ENCODE measurements at places on chromosomes 16 and 17.

DNA sequence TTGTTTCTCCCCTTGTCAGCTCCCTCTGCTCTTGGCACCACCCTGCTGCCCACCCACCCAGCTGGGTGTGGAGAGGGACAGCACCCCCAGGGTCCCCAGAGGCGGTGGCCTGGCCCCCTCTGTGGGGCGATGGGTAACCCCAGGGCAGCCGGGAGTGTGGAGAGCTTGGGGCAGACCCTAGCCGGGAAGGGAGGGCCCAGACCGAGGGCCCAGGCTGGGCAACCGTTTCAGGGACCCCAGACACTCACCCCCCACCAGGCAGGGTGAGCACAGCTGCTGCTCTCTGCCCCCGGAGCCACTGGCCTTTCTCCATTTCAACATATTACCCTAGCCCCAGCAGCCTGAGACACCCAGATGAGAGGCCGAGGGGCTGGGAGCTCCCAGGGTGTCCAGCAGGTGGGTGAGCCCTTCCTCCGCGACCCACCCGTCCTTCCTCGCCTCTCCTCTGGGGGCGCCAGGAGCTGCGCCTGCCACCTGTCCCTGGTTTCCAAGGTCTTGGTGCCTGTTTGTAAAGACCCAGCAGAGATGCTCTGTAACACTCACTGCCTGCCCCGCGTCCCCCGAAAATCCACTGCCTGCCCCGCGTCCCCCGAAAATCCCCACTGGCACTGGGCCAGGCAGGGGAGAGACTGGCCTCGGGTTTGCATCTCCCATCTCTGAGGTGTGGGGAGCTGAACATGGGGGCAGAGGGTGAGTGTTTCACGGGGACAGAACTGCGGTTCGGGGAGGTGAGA, 45.4 kb downstream of the BAHCC1 start:
- peak; percentile 26 for DNase-seq

DNA sequence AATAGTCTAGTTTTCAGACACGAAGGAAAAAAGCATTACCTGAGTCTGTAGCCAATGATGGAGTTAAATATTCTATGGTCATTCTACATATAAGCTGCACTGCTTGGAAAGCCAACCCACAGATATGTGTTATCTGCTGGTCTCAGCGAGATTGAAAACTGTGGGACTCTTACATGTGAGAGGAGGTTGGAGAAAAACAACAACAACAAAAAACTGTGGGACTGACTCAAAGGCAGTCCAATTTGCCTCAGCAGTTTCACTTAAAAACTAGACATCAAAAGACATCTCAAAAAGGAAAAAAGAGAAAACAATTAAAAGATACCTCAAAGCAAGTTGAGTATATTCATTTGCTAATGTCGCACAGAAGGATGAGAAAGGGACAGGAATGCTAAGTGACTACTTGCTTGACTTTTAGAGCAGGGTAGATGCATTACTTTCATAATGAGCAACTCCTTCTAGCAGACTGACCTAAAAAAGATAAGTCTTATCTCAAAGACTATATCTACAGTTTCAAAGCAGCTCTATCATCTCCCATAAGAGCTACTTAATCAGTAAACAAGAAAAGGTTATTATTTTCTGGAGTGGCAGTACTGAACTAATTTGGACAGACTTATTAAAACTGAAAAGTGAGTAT, 35.5 kb upstream of the ITGA2B start:
- DNase-seq: peak; percentile 45

DNA sequence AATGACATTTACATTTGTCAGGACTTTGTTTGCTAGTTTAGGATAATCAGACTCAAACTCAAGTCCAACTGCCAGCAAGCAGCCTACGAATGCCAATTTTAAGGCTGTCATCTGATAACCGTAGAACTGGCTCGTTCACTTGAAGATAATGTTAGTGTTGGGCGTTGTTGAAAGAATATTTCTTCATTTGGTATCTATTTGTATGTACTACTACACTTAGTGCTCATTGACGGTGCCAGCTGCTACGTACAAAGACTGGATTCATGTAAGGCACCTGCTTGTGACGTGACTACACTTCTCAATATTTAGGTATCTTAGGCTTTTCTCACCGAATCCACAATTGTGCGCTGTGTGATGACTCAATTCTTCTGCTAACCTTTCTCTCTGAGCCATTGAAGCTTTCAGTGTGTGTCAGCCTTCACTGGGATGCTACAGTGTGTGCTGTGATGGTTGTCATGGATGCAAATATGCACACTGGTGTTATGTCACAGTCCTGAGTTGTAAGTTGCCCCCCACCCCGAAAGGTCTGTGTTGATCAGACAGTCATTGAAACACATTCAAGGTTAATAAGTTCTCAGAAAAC, 5.7 kb downstream of the ATP2C2 start:
- DNase-seq: no peak

DNA sequence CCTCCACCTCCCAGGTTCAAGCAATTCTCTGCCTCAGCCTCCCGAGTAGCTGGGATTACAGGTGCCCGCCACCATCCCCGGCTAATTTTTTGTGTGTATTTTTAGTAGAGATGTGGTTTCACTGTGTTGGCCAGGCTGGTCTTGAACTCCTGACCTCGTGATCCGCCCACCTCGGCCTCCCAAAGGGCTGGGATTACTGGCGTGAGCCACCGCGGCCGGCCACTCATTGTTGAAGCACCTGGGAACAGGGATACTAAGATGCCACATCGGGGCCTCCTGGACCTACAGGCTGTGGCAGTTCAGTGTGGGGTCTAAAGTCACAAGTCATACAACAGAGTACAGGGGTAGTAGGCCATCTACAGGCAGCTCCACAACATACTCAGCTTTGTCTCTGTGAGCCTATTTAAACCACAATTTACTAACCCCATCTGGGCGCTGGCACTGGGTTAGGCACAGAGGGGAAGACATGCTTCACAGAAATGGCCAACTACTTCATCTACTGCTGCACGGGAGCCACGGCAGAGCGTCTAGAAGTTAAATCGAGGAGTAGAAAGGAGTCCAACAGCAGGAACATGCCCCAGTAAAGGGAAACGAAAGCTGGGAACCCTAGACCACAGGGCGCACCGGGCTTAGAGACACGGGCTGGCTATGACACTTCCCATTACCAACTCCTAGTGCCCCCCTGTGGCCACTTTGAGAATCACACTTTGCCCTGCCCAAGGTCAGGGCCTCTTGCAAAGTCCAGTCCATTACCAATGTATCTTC, 4.3 kb downstream of the VAMP2 start:
- DNase-seq: peak; percentile 93

DNA sequence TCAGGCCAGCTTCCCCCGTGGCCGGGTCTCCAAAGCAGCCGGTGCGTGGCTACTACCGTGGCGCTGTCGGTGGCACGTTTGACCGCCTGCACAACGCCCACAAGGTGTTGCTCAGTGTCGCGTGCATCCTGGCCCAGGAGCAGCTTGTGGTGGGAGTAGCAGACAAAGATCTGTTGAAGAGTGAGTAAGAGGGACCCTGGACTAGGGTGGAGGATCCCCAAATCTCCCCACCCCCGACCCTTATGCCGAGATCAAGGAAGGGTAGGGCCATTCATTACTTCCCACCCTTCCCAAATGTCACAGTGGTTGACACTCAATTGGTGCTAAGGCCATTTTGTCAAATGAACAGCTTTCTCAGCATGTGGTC, 1.2 kb downstream of the COASY start:
- DNase-seq: no peak

DNA sequence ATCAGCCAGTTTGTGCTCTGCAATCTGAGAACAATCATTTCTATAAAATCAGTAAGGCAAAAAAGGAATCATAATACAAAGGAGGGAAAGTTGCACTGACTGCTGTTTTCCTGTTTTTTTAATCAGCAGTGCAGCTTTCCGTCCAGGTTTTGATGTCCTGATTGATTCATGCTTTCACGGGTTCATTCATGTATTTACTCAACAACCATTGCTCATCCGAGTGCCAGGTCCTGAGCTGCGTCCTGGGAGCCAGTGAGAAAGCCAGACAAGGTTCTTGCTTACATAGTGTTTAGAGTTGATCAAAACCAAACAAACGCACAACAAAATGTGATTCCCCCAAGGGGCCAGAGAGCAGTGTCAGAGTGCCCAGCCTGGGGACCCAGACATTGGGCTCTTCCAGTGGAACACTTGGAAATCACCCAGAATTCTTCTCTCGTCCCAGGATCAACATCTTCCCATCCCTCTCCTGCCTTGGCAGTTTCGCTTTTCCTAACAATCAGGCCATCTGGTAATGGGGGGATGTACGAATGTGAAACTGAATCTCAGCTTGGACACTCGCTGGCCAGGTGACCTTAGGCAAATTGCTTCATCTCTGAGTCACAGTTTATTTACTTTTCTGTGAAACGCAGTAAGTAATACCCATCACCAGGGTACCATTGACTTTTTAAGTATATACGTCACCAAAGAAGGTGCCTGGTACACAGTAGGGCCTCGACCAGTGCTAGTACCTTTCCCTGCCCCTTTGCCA, 13.3 kb upstream of the C1QL1 start:
- DNase-seq: no peak

GRCh38 chr17:3221850-3222249, 14.4 kb downstream of the OR1A1 start:
- no peak for DNase-seq

Data from activated CD4-positive, alpha-beta T cell treated with anti-CD3 and anti-CD28 coated beads, Interleukin-2, Interleukin-6, amounts not matched to agents 100 ng/mL and 50 ng/mL, durations not matched to agents 16 hours and 8 hours (primary cell).